ENCODE measurements at places on chromosomes 7 and 10.
A peak's percentile ranks its signal among the peaks of the same experiment; 100 is the strongest.

DNA sequence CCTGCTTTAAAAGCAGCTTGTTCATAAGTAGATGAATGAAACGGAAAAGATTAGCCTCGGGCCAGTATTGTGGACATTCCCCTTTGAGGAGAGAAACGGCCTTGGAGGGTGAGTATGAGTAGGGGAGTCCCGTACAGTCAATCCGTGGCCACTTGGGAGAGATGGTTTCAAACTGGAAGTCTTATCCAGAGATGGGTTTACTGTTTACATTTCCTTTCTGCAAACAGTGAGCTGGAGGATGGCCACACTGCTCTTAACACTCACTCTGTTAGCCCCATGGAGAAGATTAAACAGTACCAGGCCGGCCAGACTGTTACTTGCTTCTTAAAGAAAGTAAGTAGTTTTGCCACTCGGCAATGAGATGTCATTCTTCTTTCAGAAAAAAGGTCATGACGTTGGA lies 20.3 kb downstream of the CALHM2 start:
- DNase-seq: no peak

DNA sequence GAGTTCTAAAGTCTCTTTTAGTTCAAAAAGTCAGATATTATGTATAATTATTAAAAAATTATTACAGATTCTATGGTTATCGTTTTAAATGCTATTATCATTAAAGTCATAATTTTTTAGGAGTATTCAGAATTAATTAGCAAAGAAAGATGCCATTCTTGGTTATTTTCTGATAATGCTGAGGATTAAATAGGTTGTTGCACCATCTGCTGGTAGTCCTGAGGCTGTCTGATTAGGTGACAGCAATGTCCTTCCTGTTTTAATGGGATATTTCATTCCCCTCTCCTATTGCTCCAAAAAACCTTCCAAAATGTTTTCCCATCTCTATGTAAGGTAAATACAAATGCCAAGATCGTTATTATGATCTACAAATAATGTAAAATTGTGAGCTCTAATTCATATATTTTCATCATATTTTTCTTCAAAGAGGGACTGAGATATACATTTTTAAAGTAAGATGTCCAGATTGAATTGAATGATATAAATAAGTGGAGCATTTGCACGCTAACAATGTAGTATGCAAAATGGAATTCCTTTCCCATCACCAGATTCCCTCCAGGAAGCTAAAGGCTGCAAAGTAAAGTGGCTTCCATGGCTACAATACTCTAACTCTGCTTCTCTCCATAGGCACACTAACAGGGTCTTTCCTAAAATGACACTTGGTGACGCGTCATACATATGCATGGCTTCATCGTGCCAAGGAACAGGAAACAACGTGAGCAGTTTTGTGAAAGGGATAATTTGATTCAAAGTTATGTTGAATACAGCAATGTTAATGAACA lies 58.8 kb upstream of the AKR1E2 start:
- peak; percentile 2 for DNase-seq

DNA sequence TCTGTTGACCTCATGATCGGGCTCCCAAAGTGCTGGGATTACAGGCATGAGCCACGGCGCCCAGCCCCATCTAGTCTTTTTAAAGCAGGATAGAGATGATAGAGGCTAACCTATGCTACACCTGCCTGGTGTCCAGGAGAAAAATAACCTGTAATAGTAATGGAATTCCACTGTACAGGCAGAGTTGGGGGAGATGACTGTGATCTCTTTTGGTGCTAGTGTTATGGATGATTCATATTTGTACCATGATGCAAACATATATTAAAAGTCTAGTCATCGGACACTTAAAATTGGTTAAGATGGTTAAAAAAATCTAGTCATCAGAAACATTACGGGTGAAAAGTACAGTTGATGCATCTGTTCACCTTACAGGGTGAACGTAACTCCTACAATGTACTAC lies 6.1 kb upstream of the SAR1A start:
- no peak for DNase-seq

- DNase-seq: no peak
Measured at GRCh38 chr10:48399551-48399950, 93.1 kb downstream of the MAPK8 start.

DNA sequence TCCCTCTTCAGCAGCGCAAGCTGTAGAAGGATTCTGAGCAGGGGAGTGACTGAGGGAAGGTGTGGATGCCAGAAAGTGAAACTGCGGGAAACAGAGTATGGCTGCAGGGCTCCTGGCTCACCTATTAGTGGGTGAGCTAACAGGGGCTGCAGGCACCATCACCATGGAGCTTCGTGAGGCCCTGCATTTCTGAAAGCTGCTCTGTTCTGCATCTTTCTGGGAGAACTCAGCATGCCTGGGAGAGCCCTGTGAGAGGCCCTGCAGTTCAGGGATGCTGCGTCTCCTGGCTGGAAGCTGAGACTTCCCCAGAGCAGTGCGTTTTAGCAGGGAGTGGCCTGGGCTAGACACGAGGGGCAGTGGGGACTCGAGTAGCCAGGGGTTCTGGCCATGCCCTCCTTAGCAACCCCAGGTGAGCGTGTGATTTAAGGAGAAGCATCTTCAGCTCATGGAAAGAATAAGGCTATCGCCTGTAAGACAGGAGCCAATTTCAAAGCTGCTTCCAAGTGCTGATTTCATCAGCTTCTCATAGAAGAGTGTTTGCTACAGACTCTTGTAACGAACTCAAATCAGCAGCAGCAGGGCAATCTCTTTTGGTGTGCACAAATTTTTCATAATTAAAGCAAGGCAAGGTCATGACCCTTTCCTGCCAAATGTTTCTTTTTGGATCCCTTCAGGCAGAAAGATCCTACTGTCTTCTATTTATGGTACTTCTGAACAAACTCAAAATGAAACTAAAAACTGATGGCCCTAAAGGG lies 293.6 kb upstream of the ZNF32 start:
- no peak for DNase-seq
